ENCODE measurements at places on chromosomes 4 and X. TPM values are rescaled to one million over a fixed set of nuclear protein-coding genes. Genes with fewer than 3 reads are reported as not detected.
A peak's percentile ranks its signal among the peaks of the same experiment; 100 is the strongest.

MGST2 gene
- 143 TPM for polyA plus RNA-seq

APLN gene
- polyA plus RNA-seq, result 0.47 TPM

SSX7 gene
- not detected for polyA plus RNA-seq

TCEAL6 gene
- polyA plus RNA-seq, result not detected

TRPC5OS gene
- polyA plus RNA-seq, result not detected

HS6ST2 gene
- polyA plus RNA-seq, result not detected

MAPK10 gene
- 4.4 TPM for polyA plus RNA-seq

CSAG3 gene
- not detected for polyA plus RNA-seq

POLN gene
- polyA plus RNA-seq, result not detected

GPC3 gene
- 0.46 TPM for polyA plus RNA-seq

STATH gene
- polyA plus RNA-seq, result not detected

DNA sequence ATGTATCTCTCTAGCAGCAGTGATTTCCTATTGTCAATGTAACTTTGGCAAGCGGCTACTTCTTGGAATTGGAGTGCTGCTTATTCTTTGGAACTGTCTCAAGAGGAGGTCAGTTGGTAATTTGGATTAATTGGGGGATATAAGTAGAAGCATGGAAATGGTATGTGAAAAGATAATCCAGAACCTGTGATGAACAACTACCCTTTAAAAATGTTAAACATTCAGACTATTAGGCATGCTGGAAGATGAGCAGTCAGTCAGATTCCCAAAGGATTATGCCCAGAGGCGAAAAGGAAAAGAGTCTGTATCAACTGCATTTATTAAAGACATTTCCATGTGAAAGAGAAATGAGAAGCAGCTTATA, 62.5 kb downstream of the SEC24D start:
- no peak for DNase-seq

- peak; percentile 89 for DNase-seq
Measured at GRCh38 chrX:103831803-103832544, at the start of gene RAB9B. RAB9B (minus strand) TSS chrX:103832257; CDS start chrX:103825784, 6,473 bp downstream.

DNA sequence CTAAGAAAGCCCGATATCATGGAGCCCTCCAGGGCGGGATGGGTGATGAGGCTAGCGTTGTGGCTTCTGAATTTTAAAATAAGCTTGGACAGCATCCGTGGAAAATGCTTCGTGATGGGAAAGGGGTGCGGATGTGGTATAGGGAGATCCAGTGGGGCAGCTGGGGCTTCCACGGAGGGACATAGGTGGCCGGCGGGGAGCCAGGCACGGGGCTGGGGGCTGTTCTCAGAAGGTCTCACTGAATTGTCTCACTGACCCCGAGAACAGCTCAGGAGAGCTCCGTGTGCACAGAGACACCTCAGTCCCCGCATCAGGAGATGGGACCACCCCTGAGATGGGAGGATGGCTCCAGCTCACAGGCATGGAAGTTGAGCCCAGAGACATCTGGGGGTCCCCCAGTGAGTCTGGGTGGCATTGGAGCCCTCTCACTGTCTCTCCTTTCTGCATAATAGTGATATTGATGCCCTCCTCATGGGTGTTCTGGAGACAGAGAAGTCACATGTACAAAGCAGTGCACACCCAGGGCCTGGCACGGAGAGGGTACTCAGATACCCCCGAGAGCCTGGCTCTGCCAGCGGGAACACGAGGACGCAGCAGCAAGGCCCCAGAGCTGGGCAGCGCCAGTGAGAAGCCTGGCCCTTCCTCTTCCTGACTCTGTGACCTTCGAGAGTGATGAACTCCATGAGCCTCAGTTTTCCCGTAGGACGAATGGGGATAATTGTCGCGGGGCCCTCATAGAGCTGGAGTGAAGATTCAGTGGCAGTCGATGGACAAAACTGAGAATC, 70.6 kb upstream of the PSAPL1 start:
- no peak for DNase-seq

DNA sequence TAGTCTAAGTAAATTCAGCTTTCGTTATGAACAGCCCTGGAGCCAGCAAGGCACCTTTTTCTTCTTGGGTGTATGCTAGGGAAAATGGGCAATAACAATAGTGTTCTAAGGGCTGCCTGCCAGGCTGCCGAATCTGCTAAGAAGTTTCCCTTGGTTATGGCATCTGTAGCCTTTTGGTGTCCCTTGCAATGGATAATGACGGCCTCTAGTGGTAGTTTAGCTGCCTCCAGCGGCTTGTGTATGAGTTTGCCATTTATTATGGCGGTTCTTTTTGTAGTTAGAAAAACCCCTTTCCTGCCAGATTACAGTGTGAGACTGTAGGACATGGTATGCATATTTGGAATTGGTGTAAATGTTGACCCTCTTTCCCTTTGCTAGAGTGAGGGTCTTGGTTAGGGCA, 78.9 kb upstream of the SPIN4 start:
- DNase-seq, result no peak

DNA sequence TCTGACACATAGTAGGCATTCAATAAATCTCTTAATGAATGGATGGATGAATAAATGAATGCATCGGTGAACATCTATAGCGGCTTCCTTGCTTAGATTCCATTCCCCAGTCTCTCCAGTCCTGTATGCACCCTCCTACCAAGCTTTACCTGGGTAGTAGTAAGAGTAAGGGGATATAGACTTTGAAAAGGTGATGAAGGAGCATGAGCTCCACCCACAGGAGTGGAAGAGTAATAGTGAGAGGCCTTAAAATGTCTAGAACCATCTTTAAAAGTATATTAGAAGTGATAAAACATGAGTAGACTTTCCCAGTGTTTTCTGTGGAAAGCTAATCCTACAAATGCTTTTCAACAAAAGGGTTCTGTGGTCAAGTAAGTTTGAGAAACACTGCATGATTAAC, 35.5 kb upstream of the GPC3 start:
- no peak for DNase-seq

GRCh38 chrX:48897157-48897624, 377 bp downstream of the TIMM17B start:
- peak; percentile 92 for DNase-seq

- no peak for DNase-seq
Measured at GRCh38 chr4:41095973-41096372, 118.4 kb downstream of the APBB2 start.

GRCh38 chr4:2734612-2735011, 21.5 kb downstream of the TNIP2 start:
- no peak for DNase-seq

- DNase-seq, result no peak
Measured at GRCh38 chr4:126790633-126791032, 842.1 kb upstream of the INTU start.

- no peak for DNase-seq
Measured at GRCh38 chrX:155028877-155029291, 2.2 kb downstream of the FUNDC2 start.

DNA sequence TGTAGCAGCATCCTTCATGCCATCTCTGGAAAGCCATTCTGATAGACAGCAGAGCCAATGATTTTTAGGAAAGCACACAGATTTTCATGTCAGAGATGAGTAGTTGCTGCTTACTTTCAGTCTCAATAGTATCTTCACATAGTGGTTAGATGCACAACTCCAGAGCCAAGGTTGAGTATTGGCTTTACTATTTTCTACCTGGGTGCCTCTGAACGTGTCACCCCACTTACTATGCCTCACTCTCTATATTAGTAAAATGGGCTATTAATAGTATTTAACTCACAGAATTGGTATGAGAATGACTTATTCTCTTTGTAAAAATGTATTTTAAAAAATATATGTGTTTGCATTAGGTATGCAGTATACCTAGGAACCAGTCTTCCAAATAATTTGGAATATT, 108.8 kb upstream of the STIM2 start:
- no peak for DNase-seq

- no peak for DNase-seq
Measured at GRCh38 chr4:152138451-152138850, 377.6 kb upstream of the GATB start.

DNA sequence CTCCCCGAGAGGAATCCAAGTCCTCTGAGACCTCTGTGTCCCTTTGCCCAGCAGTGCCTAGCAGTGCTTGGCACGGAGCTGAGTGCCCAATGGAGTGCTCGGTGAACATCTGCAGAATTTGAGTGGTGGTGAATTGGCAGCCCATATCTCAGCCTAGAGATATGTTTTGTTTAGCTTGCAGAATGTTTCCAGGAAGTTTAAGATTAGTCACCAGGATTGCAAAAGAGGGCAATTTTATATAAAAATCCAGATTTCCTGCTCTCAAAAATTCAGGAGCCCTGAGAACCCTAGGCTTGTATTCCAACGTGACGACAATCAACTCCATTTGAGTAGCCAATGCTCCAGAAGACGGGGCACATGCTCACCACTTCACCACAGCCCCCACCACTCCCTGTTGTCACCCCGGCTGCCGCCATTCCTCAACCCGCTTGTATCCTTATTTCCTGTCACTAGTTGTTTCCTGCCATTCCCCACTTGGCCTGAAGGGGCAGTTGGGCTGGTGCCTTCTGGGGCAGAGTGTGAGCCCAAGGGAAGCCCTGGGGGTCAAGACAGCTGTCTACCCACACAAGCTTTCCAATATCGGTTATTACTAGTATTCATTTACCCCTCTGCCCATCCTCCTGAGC, 116.9 kb downstream of the EFNB1 start:
- peak; percentile 30 for DNase-seq

GRCh38 chr4:87057835-87058355, 123.1 kb downstream of the AFF1 start:
- DNase-seq, result no peak

DNA sequence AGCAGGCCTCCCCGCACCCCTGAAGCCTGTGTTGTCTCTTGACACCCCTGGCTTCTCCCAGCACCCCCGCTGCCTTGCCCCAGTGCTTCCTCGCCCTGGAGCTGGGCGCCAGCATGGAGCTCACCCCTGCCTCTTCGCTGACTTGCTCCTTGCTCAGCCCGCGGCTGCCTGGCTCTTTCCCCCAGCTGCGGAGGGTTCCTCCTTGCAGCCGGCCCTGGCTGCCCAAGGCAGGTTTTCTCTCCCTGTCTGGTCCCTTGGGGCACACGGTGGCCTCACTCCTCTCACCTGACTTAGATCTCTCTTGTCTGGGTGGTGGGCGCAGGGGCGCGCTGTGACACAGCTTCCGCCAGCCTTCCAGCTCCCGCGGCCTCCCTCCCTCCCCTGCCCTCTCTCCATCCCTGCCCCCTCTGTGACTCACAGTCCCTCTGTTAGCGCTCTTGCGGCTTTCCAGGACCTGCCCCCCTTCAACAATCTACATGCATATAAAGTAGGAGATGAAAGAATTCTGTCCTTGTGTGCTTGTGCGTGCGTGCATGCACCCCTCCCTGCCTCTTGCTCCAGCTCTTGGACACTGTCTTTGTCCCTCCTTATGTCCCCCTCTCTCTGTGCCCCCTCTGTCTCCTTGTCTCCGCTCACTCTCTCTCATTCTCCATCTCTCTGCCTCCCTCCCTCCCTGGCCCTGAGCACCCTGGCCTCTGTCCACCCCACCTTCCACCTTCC, 2.2 kb downstream of the PLXNB3 start:
- DNase-seq, result peak; percentile 77

GRCh38 chr4:102352781-102353180, 7.5 kb upstream of the SLC39A8 start:
- DNase-seq, result no peak

DNA sequence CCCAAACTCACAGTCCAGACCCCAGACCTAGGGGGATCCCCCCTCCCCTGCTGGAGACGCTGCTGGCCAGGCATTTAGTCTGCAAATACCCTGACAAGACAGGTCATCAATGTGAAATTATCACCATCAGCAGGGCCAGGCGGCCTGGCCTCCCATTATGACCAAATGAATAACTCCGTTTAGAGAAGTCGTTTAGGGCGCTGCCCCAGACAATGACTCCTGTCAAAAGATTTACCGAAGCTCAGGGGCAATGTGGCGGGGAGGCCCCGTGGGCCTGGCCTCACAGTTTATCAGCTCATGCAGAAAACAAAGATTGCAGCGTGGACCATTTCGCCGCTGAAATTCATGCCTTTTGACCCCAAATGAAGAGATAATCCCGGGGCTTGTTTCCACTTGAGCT, 76.5 kb downstream of the HMX1 start:
- DNase-seq, result no peak

DNA sequence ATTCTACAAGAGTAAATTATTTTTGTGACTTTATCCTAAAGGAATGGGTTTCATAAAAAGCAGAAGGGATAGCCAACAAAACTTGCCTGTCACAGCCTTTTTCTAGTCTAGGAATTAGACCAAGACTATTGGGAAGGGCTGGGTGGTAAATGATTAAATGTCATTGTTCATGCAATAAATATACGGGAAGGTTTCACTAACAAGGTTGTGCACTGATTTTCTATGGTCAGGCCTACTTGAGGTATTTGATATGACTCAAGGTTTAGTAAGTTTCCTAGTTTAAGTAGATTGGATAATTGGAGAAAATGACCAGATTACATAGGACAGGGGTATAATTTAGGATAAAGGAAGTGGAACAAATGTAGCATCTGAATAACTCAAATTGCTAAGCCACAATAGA, 249.1 kb upstream of the BMP3 start:
- no peak for DNase-seq

GRCh38 chr4:113809311-113809710, 47.8 kb upstream of the CAMK2D start:
- DNase-seq, result peak; percentile 76

GRCh38 chr4:76485450-76485849, 50.4 kb downstream of the SHROOM3 start:
- no peak for DNase-seq

DNA sequence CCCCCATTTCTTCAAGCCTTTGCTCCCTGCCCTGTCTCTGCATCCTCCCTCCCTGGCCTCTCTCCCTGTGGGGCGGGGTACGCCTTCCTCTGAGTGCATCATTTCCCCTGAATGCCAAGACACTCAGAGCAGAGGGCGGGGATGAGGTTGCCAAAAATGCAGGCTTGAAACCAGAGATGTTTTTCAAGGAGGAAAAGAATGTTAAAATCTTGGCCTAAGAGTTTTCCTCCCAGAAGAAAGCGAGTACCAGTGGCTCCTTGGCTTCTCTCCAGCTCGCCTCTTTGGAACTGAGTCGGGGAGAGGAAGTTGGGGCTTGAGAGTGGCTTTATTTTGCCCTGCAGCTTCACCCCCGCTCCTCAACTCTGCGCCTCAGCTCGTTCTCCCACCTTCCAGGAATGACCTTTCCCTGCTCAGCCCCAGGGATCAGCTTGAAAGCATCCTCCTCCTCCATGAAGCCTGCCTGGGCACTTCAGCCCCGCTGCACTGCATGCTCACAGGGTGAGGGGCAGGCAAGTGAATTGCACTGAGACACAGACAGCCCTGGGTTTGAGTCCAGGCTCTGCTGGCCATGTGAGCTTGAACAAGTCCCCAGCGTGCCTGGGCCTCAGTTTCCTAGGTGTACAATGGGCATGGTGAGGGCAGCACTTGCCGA, 57.5 kb upstream of the SORCS2 start:
- peak; percentile 82 for DNase-seq

DNA sequence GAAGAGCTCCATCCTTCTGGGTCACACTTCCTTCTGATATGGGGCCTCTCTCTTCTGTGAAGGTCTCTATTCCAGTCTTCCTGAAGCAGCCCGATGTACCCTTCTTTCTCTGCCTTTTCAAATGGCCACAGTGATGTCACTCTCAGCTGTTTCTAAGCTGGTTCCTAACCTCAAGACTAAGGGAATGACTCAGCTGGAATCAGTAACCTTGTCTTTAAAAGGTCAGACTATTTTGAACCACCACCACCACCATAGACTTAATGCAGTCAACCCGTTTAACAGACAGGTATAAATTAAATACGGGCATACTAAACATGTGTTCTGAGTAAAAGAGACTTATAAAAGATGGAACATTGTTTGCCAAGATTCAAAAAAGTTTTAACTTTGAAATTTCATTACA, 121.0 kb downstream of the PPA2 start:
- DNase-seq, result no peak

Data from sigmoid colon (tissue), 7 donors.